GM23248 (cell line): ENCODE measurements at places on chromosomes 12 and 14. TPM values are rescaled to one million over a fixed set of nuclear protein-coding genes. Genes with fewer than 3 reads are reported as not detected.

GRCh38 chr12:85836197-85837090 lies at the start of gene RASSF9:
Gene RASSF9 (minus strand): TSS chr12:85836409. CDS start chr12:85836201, 208 bp downstream.
- no peaks in the 10 kb centered on the region for H3K27me3 ChIP-seq
- H3K4me1 ChIP-seq, result peaks cover 44% of the 10 kb centered on the region
- no peaks in the 10 kb centered on the region for H3K36me3 ChIP-seq
- H3K27ac ChIP-seq, result peak within 1 kb of the TSS; percentile 66
- DNase-seq, result peak; percentile 90

DNA sequence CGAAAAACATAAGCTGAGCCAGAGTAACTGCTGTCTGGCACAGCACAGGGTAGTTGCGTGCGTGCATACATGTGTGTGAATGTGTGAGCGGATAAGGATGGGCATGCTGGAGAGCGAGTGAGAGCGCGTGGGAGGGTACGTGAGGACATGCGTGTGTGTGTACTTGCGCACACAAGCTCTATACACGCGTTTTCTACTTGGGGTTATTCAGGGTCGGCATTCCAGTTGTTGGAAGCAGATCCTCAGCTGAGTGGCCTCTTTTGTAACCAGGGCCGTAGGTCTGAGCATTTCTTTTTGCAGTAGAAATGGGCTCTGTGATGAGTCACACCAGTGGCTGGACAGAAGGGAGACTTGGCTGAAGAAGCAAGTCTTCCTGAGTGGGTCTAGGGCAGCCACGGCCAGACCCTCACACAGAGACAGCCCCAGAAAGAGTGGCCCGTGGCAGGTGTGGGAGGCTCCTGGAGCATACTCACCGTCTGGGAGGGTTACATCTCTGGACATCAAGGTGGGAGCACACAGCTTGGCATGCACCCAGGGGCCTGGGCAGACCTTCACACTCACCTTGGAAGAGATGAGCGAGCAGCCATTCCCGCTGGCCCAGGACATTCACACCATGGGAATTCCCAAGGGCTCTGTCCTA lies 78.0 kb downstream of the LRRC74A start:
- peak overlapping the region; percentile 50 for H3K4me3 ChIP-seq
- H3K4me1 ChIP-seq, result peaks cover 41% of the 10 kb centered on the region
- DNase-seq, result peak; percentile 99
- H3K27me3 ChIP-seq, result no peaks in the 10 kb centered on the region

- no peak overlapping the region for H3K27ac ChIP-seq
- no peaks in the 10 kb centered on the region for H3K4me1 ChIP-seq
- no peaks in the 10 kb centered on the region for H3K36me3 ChIP-seq
- H3K4me3 ChIP-seq, result no peak overlapping the region
- H3K27me3 ChIP-seq, result no peaks in the 10 kb centered on the region
These were observed 33.5 kb downstream of the SLC25A21 start for GRCh38 chr14:37138898-37139297.

DNA sequence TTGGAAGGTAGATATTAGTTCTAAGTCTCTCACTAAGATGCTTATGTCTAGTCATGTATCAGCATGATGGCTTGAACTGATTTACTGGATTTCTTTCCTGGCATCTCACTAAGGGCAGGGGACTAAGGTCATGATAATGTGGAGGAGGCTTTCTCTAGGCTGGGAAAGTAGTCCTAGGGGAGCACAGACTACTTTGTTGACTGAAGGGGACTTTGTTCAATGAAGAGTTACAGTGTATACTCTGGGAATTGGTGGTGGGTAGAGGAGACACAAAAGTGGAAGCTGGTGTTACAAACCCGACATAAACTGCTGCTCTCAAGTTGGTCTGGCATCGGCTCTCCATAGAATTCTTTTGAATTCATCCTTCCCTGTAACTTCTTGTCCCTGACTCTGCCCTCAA lies 75.2 kb downstream of the SAMD4A start:
- H3K36me3 ChIP-seq, result no peaks in the 10 kb centered on the region
- H3K27ac ChIP-seq, result no peak overlapping the region
- no peak for DNase-seq
- H3K27me3 ChIP-seq, result no peaks in the 10 kb centered on the region
- no peak overlapping the region for H3K4me3 ChIP-seq

GRCh38 chr12:32296567-32296966 lies 102.8 kb upstream of the FGD4 start:
- H3K27me3 ChIP-seq, result no peaks in the 10 kb centered on the region
- no peak for DNase-seq
- H3K4me1 ChIP-seq, result no peaks in the 10 kb centered on the region
- H3K36me3 ChIP-seq, result peaks cover 7% of the 10 kb centered on the region; the same call in 1 of the 2 replicates

DNA sequence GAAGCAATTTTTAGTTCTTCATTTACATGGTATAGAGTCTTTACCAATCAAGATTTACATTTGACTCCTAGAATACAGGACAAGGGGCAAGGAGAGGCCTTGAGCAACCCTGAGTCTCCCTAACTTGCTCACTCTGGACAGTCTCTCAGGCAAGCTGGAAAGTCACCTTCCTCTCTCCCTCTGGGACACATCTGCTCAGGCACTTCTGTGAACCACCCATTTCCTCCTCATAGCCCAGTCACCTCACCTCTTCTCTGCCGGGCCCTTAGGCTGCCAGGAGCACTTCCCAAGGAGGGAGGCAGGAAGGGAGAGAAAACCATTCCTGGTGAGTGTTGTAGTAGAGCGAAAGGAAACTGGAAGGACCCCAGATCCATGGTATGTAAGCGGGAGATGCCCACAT lies 202.8 kb downstream of the TTC7B start:
- no peaks in the 10 kb centered on the region for H3K4me1 ChIP-seq
- H3K27me3 ChIP-seq, result no peaks in the 10 kb centered on the region
- no peak overlapping the region for H3K4me3 ChIP-seq

GRCh38 chr12:254039-254438 lies 8.6 kb downstream of the SLC6A13 start:
- no peaks in the 10 kb centered on the region for H3K4me1 ChIP-seq
- H3K36me3 ChIP-seq, result no peaks in the 10 kb centered on the region
- H3K27ac ChIP-seq, result no peak overlapping the region

DNA sequence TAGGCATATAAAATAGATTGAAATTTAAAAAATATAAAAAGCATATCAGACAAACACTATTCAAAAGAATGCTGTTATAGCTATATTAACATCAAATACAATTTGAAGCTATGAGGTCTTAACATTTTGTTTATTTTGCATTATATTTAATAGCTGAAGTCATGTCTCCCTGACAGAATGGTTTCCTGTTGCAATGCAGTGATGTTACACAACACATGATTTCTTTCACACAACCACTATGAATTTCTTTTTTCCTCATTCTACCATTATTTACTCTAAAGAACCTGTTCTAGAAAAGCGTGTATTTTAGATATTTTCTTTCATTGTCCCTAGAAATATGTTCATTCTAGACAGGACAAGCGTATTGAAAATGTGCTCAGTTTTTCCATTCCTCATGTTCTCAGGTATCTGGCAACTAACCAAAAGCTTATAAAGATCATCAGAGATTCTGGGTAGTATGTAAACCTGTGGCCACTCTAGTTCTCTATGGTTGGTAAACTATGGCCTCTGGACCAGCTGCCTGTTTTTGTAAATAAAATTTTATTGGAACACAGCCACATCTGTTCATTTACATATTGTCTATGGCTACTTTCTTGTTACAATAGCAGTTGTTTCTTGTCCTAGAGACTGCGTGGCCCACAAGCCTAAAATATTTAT lies 183.8 kb downstream of the FOXA1 start:
- H3K4me1 ChIP-seq, result no peaks in the 10 kb centered on the region
- no peaks in the 10 kb centered on the region for H3K27me3 ChIP-seq
- no peak for DNase-seq

GRCh38 chr12:120162763-120163162 lies 31.8 kb downstream of the GCN1 start:
- no peaks in the 10 kb centered on the region for H3K27me3 ChIP-seq
- H3K4me3 ChIP-seq, result no peak overlapping the region
- H3K4me1 ChIP-seq, result peaks cover 6% of the 10 kb centered on the region; the same call in 1 of the 2 replicates

DNA sequence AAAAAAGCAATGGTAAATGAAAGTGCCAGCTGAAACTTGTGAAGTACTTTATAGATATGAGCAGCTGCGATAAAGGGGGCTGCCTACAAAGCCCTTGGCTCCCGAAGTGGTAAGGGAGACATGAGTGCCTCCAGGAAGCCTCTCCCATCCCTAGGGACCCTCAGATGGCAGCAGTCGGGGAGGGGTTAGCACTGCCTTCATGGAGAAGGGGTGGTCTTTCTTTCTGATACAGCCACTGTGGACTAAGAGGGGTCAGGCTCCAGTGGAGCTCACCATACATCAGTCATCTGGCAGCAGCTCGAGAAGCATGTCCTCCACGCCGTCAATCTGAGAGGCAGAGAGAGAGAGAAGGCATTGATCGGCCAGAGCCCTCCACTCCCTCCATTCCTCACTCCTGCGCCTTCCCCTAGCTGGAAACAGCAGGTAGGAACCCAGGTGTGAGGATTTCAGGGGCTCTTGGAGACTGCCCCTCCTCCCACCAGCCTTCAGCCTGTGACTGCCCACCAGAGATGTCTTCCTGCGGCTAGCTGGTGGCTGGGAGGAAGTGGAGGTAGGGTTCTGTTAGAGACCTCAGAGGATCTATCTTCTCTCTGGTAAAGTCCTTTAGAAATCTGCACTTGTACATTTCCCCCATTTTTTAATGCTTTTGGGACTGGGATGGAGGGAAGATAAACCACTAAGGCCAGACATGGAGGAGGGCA lies 2.3 kb downstream of the TCL1A start:
- no peaks in the 10 kb centered on the region for H3K36me3 ChIP-seq
- H3K4me3 ChIP-seq, result no peak overlapping the region
- peaks cover 8% of the 10 kb centered on the region; the same call in 1 of the 2 replicates for H3K27me3 ChIP-seq
- H3K27ac ChIP-seq, result no peak overlapping the region

- peaks cover 14% of the 10 kb centered on the region for H3K4me1 ChIP-seq
These were observed 28.2 kb upstream of the LRP1-AS start for GRCh38 chr12:57175428-57176138.

DNA sequence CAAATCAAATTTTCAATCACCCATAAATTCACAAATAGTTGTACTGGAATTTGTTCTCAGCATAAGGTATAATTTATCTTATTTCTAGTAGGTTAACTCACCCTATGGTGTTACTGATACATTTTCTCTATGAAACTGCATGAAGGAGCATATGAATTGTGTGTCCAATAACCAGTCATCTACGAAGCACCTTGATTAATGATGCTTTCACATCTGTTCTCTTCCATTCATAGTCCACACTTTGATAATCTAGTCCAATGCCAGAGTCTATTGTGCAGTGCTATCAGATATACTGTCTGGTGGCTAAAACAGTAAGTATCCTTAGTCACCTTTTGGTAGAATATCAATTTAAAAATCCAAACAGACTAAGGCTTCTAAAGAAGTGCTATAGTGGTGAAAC lies 876.0 kb downstream of the RPS29 start:
- no peak overlapping the region for H3K4me3 ChIP-seq
- no peaks in the 10 kb centered on the region for H3K27me3 ChIP-seq
- H3K36me3 ChIP-seq, result no peaks in the 10 kb centered on the region
- no peak overlapping the region for H3K27ac ChIP-seq
- no peaks in the 10 kb centered on the region for H3K4me1 ChIP-seq
- DNase-seq, result no peak

GRCh38 chr12:107655281-107656065 lies 30.1 kb upstream of the PWP1 start:
- DNase-seq, result no peak
- H3K36me3 ChIP-seq, result no peaks in the 10 kb centered on the region
- H3K27ac ChIP-seq, result no peak overlapping the region
- no peaks in the 10 kb centered on the region for H3K4me1 ChIP-seq
- no peak overlapping the region for H3K4me3 ChIP-seq

- H3K27ac ChIP-seq, result no peak overlapping the region
- H3K36me3 ChIP-seq, result peaks cover 5% of the 10 kb centered on the region; the same call in 1 of the 2 replicates
- no peak for DNase-seq
- no peaks in the 10 kb centered on the region for H3K4me1 ChIP-seq
- no peaks in the 10 kb centered on the region for H3K27me3 ChIP-seq
These were observed 117.6 kb downstream of the TRMT5 start for GRCh38 chr14:60863249-60863648.

DNA sequence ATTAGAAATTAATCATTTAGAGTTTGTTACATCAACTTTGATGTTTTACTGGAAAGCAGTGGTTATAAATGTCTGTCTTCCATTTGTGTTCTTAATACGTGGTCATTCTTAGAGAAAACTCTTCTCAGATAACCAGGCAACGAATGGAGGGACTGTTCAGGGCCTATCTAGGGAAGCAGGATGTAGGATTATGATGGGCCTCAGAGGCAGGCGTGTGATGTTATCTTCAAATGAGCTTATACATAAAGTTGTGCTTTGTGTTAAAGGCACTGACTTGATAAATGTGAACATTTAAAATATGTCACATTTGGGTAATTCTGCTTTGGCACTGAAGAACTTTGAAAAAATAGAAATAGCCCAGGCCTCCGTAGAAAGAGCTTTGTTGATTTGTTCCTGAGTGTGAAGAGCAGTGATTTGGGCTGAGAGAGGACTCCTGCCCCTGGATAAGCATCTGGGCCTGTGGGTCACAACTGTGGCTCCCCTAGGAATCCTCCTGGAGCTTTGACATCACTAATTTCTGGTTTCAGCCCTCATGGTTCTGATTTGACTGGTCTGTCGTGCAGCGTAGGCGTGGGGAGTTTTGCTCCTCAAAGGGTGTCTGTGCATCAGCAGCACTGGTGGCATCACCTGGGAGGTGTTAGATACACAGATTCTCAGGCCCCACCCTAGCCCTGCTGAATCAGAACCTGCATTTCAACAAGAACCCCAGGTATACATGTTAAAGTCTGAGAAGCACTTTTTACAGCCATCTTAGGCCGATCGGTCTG lies 55.4 kb downstream of the SAMD4A start:
- H3K4me1 ChIP-seq, result peaks cover 44% of the 10 kb centered on the region
- H3K36me3 ChIP-seq, result no peaks in the 10 kb centered on the region
- no peak overlapping the region for H3K4me3 ChIP-seq
- DNase-seq, result no peak
- H3K27ac ChIP-seq, result peak overlapping the region; percentile 23

GRCh38 chr12:115975411-115975810 lies 302.1 kb downstream of the MED13L start:
- H3K4me3 ChIP-seq, result no peak overlapping the region
- H3K36me3 ChIP-seq, result peaks cover 67% of the 10 kb centered on the region
- no peak overlapping the region for H3K27ac ChIP-seq
- H3K4me1 ChIP-seq, result peaks cover 5% of the 10 kb centered on the region
- no peak for DNase-seq

DNA sequence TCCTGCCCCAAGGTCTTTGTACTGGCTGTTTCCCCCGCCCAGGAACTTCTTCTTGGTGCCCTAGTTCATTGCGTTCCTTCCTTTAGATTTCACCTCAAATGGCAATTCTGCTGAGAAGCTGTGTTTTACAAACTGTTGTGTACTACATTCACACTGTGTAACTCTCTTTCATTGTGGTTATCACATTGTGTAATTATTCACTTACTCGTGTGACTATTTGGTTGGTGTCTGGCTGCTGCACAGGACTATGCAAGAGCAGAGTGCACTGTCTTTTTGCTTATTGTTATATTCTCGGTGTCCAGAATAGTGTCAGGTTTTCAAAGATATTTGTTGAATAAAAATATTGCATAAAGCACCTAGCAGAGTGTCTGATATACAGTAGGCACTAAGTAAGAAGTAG lies 177.2 kb upstream of the PRICKLE1 start:
- no peaks in the 10 kb centered on the region for H3K36me3 ChIP-seq
- no peak overlapping the region for H3K4me3 ChIP-seq
- peaks cover 6% of the 10 kb centered on the region; the same call in 1 of the 2 replicates for H3K4me1 ChIP-seq
- no peak for DNase-seq
- no peak overlapping the region for H3K27ac ChIP-seq
- no peaks in the 10 kb centered on the region for H3K27me3 ChIP-seq

Gene ADCY6
- polyA plus RNA-seq, result 4.1 TPM in 2 replicates

Gene FAM222A
- polyA plus RNA-seq, result not detected in 2 replicates

Gene NTS
- not detected in 2 replicates for polyA plus RNA-seq

Gene RBP5
- polyA plus RNA-seq, result 0.38 TPM in 1 of 2 replicates, not detected in the other

Gene SNRPF
- polyA plus RNA-seq, result 42.5 and 42.6 TPM in 2 replicates

Gene AHNAK2
- 38.3 and 38.9 TPM in 2 replicates for polyA plus RNA-seq

Gene CGRRF1
- 26.6 and 27.1 TPM in 2 replicates for polyA plus RNA-seq

Gene ASIC1
- polyA plus RNA-seq, result 0.95 and 1.4 TPM in 2 replicates

Gene SOAT2
- 0.33 and 0.43 TPM in 2 replicates for polyA plus RNA-seq

Gene ARHGDIB
- polyA plus RNA-seq, result 10.4 and 13.4 TPM in 2 replicates

Gene ST8SIA1
- 0.15 TPM in 1 of 2 replicates, not detected in the other for polyA plus RNA-seq

Gene TBX3
- 29.2 TPM in 2 replicates for polyA plus RNA-seq

Gene TCL1B
- polyA plus RNA-seq, result not detected in 2 replicates

Gene TMPRSS12
- not detected in 2 replicates for polyA plus RNA-seq
